ENCODE measurements at places on chromosomes 12 and 14.

GRCh38 chr14:56794557-56795283 is 15.6 kb downstream of the OTX2 start:
- DNase-seq = no peak

- no peak for DNase-seq
Observed at GRCh38 chr12:19307451-19307850, 131.8 kb upstream of the AEBP2 start.

GRCh38 chr12:66965621-66966020 is 286.7 kb upstream of the GRIP1 start:
- no peak for DNase-seq

DNA sequence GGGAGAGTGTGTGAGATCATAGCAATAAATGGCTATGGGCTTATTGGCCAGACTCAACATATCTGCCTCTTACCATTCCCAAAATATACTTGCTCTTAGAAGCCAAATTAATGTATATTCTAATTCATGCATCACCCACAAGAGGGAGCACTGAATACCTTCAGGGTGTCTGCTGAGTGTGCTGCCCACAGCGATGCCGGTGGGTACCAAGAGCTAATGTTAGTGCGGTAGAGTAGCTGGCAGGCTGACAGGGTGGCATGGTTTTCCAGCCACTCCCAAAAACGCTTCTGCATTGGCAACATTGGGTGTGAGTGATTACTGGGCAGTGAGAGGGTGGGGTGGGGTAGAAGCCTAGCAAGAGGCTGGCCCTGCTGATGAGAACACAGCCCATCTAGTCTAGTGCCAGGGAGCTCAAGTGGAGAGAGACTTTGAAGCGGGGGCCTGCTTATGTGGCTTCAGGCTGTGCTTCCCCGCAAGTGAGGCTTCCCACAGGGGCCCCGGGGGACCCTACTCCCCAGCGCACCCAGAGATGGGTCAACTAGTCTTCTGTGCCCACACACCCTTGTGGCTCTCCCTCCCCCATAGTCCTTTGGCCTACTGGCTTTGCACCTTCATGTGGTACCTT is 9.2 kb upstream of the PLEKHD1 start:
- peak; percentile 15 for DNase-seq

- no peak for DNase-seq
Observed at GRCh38 chr12:58564721-58565120, 355.6 kb downstream of the LRIG3 start.

GRCh38 chr14:73944432-73945158 is 5.3 kb downstream of the FAM161B start:
- DNase-seq = no peak

- no peak for DNase-seq
Observed at GRCh38 chr14:35390577-35391387, 13.8 kb downstream of the NFKBIA start.

- DNase-seq = no peak
Observed at GRCh38 chr12:114757684-114758325, 73.8 kb upstream of the TBX3 start.

DNA sequence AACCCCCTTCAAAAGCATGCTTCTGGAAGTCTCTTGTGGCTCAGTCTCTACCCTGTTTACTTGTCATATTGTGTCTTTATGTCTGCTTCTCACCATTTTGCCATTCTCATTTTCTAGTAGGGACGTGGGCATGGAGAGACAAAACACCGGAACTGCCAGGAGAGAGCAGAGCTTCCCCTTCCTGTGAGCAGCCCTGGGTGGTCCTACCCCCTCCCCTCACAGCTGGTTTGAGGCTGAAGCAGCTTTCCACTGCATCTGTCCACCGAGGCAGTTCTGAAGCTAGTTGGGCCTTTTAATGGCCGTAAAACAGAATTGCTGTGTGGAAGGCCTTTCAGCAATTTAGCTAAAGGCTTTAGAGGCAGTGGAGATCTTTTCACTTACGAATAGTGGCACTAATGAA is 77.0 kb downstream of the PELI2 start:
- DNase-seq = no peak

DNA sequence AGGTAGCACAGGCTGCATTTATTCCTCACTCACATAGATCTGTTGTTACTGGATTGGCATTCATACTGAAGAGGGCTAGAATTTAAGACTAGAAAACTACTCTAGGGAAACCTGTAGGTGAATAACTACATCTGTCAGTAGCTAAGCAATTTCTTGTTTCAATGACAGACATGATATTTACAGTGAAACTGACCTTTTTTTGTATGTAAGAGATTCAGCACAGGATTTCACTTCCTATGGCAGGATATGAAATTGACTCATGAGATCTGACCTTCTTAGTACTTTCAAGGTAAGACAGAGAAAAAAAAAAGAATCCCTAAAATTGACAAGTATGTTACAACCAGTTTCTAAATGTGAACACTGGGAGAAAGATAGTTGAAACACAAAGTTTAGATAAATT is 189.8 kb upstream of the SLC16A7 start:
- no peak for DNase-seq

DNA sequence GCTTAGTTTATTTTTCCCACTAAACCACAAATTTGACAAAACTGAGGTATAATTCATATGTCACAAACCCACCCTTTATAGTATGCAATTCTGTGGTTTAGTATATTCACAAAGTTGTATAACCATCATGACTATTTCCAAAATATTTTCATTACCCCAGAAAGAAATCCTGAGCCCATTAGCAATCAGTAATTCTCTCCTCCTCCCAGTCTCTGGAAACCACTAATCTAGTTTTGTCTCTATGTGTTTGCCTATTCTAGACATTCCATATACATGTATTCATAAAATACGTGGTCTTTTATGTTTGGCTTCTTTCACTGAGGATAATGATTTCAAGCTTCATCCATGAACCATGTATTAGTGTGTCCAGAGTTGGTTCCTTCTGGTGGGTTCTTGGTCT is 267.6 kb downstream of the AEBP2 start:
- no peak for DNase-seq

DNA sequence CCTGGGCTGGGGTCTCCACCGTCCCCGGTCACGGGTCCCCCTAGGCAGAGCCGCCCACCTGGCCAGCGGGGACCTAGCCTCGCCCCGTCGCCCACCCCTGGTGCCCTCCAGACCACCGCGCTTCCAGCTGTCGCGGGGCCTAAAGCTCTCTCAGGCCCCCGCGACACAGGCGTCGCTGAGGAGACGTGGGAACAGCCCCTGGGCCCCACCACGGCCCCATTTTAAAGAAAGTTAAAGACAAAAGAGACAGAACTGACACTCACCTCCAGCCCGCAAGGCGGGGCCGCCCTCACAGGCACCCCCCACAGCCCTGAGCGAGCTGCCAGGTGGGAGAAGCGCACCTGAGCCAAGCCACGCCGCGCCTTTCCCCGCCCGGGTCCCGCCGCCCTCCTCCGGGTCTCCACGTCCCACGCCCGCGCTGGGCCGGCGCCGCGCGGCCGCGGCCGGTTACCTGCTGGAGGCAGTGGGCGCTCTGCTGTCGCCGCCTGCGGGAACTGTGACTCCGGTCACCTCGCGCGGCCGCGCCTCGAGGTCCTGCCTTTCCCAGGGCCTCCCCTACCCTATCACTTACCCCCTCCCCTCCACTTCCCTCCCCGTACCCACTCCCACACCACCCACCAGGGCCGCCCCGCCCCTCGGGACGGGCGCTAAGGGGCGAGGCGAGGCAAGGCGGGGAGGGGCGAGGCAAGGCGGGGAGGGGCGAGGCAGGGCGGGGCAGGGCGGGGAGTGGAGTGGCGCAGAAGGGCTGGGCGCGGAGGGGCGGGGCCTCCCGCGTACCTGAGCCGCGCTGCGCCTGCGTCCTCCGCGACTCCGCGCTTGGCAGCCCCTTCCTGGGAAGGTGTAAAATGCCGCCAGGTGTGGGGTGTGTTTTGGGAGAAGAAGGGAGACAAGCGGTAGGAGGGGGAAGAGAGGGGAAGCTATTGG is 31.2 kb downstream of the TC2N start:
- no peak for DNase-seq

GRCh38 chr12:92952394-92952793 is 23.3 kb upstream of the EEA1 start:
- no peak for DNase-seq

DNA sequence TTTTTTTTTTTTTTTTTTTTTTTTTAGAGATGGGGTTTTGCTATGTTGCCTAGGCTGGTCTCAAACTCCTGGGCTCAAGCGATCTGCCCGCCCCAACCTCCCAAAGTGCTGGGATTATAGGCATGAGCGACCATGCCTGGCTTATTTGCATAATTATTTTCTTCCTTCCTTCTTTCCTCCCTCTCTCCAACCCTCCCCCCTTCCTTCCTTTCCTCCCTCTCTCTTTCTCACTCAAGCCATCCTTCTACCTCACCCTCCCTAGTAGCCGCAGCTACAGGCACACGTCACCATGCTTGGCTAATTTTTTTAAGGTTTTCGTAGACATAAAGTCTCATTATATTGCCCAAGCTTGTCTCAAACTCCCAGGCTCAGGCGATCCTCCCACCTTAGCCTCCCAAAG is 83.8 kb downstream of the PEBP1 start:
- DNase-seq = no peak

- no peak for DNase-seq
Observed at GRCh38 chr12:56987011-56987410, 19.3 kb downstream of the ZBTB39 start.

GRCh38 chr12:62737615-62738014 is 197.3 kb downstream of the PPM1H start:
- no peak for DNase-seq

- DNase-seq = peak; percentile 92
Observed at GRCh38 chr12:123670882-123671728, at the start of gene TCTN2. Gene TCTN2, plus strand, starts transcription at chr12:123671113. Its CDS starts 128 bp downstream, at chr12:123671241.

DNA sequence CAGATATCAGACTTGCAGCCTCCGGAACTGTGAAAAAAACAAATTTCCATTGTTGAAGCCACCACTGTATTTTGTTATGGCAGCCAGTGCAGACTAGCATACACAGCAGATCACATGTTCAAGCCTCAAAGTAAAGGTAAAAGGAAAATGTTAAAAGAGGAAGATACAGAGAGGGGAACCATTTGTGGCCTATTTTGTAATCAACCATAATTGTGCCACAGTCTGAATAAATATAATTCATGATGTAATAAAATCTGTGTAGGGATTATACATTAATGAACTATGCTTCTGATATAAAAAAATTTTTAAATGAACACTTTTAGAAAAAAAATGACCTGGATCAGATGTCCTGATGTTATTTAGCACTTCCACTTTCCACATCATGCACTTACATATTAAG is 79.6 kb downstream of the SLC16A7 start:
- no peak for DNase-seq

DNA sequence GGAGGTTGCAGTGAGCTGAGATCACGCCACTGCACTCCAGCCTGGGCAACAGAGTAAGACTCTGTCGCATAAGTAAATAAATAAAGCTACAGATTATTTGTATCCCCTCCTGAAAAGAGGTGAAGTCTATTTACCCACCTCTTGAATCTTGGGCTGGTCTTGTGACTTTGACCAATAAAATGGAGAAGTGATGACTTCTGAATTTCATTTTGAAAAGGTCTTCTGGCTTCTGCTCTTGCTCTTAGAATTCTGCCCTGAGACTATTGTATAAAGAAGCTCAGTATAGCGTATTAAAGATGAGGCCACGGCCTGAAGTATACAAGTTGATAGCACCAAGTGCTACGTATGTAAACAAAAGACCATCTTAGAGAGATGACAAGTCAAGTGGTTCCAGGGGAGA is 88.3 kb upstream of the AMN1 start:
- no peak for DNase-seq

DNA sequence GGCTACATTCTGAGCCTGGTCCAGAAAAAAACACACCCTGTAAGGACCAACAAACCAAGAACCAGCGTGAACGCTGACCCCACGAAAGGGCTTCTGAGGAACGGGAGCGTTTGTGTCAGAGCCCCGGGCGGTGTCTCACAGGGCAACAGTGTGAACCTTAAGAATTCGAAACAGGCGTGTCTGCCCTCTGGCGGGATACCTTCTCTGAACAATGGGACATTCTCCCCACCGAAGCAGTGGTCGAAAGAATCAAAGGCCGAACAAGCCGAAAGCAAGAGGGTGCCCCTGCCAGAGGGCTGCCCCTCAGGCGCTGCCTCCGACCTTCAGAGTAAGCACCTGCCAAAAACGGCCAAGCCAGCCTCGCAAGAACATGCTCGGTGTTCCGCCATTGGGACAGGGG is 7.9 kb downstream of the DACT1 start:
- DNase-seq = no peak

- no peak for DNase-seq
Observed at GRCh38 chr14:73785834-73786635, 65.6 kb upstream of the PTGR2 start.

- DNase-seq = no peak
Observed at GRCh38 chr14:32537166-32537565, 208.1 kb downstream of the AKAP6 start.

GRCh38 chr14:101704140-101704539 is 57.4 kb upstream of the PPP2R5C start:
- no peak for DNase-seq

- DNase-seq = no peak
Observed at GRCh38 chr12:105201299-105201698, 34.7 kb downstream of the APPL2 start.

DNA sequence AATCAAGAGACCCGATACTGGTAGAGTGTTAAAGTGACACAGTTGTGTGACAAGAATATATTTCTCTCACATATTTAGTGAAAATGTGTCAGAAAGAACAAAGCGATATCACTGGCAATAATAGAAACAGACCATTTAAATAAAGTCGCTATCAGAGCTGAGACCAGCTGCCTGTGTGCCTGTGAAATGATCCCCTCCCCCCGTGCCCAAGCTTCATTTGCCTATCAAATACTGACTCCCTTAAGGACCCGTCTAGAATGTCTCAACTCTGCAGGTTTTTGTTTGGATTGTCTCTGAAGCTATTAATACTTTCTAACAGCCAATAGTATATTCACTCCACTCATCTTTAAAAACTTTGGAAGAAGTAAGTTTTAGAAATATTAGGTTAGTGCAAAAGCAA is 98.9 kb downstream of the EGLN3 start:
- no peak for DNase-seq

GRCh38 chr12:53625373-53625945 is 723 bp downstream of the ATF7 start:
- DNase-seq = no peak

All from NCI-H446 (cell line).